AG04450 (cell line): ENCODE measurements at places on chromosomes 13 and 19.

- DNase-seq, result no peak
Observed at GRCh38 chr13:44759384-44760360, 183.5 kb upstream of the TSC22D1 start.

DNA sequence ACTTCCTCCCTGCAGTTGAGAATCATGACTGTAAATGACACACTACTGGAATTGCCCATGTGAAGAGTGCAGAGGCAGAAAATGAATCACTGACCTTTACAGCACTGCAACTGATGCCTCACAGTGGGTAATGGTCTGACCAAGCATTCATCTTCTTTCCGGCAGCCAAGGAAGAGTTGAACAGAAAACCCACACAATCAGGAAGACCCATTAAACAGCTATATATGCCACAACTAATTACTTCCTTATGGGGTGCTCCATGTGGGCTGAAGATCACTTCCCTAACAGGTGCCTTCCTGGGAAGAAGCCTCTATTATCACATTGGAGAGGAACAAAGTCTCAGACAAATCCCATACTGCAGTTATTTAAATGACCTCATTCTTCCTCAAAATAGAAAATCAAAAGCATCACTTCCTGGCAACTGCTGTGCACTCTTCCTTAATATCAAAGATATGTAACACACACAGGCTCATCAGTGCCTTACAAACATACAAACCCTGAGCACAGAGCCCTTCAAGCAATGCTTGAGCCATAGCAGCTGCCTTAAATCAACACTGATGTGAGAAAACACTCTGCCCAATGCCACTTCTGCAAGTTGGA, 45.8 kb downstream of the RUBCNL start:
- DNase-seq, result peak; percentile 6

DNA sequence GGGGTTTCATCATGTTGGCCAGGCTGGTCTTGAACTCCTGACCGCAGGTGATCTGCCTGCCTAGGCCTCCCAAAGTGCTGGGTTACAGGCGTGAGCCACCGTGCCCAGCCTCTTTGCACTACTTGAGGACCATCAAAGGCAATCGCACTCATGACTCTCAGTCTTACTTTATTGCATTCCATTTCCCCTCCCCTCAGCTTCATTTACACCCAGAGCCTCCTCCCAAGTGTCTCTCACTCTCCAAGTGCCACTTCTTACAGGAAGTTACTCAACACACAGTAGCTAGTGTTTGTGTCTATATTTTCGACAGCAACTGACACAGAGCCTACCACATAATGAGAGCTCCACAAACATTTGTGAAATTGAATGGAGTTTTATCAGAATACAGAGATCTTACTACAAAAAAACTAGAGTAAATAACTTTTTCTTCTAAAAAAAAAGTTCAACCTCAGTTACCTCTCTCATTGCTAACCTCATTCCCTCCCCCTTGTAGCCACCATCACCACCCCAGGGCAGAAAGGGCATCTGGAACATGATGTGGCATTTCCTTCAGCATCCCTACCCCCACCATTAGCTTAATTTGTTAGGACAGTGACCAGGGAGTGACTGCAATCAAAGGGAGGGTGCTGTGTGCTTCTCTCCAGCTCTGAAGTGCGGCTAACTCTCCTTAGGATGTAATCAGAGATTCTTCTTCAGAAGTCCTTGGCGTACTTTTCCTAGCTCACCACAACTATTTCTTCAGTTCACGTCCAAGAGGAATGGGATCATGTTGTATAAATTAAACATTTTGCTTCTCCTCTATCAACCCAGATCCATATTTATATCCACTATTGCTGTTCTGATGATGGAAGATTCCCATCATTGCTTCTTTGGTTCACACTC, 17.0 kb upstream of the RUBCNL start:
- DNase-seq, result no peak

GRCh38 chr13:51322826-51323225, 16.7 kb upstream of the SERPINE3 start:
- DNase-seq, result no peak

DNA sequence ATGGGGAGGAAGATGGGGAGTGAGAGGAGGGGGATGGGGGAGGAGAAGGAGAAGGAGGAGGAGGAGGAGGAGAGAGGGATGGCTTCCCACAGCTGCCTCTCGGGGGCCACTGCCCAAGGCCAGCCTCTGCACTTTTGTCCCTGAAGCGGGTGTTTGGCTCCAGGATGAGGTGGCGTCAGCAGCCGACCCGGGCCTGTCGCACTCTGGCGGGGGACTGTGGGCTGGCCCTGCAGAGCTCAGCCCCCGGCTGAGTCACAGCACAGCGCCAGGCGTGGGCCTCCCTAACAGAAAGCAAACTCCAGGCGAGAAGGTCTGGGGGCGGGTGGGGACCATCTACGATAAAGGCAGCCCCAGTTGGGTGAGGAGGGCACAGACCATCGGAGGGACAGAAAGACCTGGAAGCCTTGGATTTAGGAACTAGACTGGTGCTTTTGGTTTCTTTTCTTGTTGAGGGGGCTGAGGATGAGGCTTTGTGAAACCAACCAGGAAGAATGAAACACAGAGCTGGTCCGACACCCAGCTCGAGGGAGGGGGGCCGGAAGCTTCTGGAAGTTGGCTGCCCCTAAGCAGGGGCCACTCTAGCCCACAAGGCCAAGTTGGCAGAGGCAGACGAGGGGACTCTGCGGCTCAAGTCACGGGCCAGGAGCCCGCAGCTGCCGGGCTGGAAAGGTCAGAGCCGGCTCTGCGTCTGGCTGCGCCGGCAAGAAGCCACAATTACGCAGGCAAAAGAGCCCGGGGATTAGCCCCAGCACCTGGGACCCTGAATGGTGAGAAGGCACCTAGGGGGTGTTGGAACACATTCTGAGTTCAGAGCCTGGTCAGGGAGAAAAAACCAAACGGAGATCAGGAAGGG, 18.2 kb downstream of the LSM4 start:
- no peak for DNase-seq

DNA sequence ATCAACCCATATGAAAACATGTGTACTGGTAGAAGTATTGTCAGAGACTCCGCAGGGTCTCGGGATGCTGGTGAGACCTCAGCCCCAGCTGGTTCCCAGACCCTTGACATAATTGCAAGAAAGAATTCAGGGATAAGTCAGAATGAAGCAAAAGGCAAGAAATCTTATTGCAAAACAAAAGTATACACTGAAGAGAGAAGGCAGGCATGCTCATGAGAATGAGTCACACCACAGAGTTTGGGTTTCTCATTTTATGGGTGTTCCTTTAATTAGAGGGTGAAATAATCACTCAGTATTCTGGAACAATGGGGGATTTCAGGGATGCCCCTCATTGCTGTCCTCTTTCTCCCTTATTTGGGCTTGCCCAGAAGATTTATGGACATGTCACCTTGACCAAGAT, 1423.8 kb upstream of the MIR17HG start:
- DNase-seq, result peak; percentile 8

- no peak for DNase-seq
Observed at GRCh38 chr13:23639674-23640073, 69.5 kb downstream of the TNFRSF19 start.

DNA sequence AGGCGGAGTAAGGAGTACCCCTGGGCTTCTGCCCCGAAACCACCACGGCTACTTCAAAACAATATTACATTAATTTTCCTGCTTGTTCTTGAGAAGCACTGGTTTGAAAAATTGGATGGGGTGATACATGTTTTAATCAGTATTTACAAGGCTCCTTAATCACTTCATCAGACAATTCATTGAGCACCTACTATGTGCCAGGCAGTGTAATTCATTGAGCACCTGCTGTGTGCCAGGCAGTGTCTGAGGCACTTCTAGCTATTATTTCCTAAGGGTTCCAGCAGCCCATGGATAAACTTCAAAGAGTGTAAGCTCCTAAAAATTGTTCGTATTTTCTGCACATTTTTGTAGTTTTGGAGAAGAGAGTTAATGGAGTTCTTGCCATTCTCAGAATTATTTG, 1.6 kb upstream of the GAS6 start:
- no peak for DNase-seq

- DNase-seq, result no peak
Observed at GRCh38 chr19:355134-355533, 10.5 kb upstream of the MIER2 start.

GRCh38 chr13:107843681-107844080, 371.7 kb downstream of the LIG4 start:
- no peak for DNase-seq

- DNase-seq, result peak; percentile 29
Observed at GRCh38 chr13:42266473-42266872, 5.5 kb upstream of the AKAP11 start.

DNA sequence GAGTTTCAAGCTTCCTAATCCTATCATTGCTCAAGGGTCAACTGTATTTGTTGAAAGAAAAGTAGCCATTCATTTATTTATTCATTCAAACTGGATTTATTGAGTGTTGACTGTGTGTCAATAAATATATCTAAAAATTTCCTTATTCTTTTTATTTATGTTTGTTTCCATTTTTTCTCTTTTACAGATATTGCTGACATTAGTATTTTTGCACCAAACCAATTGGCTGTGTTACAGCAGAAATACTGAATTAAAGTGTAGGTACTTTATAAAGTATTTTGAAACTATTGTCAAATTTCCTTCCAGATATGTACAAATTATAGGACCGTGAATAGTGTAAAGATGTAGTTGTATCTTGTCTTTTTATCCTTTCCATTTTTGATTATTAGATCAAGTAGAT, 692.0 kb upstream of the SLC10A2 start:
- no peak for DNase-seq

DNA sequence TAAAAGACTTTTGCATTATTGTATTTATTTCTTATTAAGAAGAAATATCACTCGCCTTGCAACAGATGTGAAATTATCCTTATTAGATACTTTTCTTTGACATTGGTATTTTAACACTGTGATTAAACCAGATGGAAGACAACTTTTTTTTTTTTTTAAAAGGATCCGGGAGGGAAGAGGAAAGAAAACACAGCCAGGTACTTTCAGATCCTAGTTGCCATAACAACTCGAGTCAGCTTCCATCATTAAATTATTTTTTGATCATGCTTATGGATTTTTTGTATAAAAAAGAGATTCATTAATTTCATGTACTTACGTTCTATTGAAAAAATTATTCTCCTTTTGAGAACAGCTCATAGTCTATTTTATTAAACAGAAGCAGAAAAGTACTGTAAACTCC, 515.7 kb downstream of the TBC1D4 start:
- no peak for DNase-seq

DNA sequence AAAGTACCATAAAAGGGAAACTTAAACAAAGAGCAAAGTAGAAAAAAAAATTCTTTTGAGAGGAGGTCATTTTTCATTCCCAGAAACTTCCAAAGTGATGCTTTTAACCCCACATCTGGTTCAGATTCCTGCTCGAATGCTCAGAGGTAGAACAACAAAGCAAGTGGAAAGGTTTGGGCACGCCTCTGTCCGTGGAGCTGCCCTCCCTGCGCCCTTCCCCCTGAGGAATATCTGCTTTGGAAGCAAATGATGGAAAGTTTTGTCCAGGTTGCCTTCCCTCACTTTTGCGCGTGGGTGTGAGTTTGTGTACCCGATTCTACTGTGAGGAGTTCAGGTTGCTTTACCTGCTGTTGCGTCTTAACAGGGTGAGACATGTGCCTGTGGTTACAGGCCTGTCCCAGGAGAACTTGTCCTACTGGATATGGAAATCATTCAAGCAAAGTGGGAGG, 110.2 kb downstream of the KLF5 start:
- peak; percentile 30 for DNase-seq

GRCh38 chr13:49271264-49271663, 23.5 kb downstream of the CDADC1 start:
- DNase-seq, result no peak

- no peak for DNase-seq
Observed at GRCh38 chr13:26541678-26542568, 15.6 kb upstream of the WASF3 start.

- DNase-seq, result no peak
Observed at GRCh38 chr13:51419001-51419636, 33.7 kb downstream of the INTS6 start.

DNA sequence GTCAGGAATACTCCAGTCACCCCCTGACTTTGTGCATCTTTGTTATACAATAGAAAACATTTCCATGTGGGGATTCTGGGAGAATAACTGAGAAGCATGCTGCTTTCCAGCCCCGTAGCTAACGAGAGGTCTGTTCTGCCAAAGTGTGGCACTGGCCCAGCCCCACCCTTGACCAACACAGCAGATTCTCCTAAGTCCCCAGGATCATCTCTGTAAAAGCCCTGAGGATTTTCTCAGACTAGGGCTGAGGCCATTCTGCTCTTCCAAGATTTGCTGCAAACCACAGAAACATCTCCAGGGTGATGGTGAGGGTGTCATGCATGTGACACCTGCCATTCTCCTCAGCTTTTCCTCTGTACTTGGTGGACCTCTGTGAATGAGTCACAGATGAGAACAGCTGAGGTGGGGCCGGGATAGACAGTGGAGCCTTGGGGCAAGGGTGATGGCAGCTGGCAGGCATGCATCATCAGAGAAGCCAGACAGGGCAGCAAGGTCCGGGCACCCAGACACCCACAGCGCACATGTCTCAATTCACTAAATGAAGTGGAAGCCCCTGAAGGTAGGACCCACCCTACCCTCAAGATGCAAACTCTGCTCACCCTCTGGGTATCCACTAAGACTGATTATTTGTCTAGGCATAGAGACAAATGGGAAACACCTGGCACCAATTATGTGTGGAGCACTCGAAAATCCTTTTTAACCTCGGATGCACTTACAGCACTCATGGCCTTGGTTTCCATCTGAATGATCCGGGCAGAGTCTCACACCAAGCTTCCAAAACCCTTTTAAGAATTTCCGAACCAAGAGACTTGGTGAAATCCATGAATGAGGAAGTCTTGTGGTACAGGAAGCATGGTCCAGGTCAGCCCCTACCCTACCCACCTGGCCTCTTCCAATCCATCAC, 20.1 kb upstream of the DOCK9 start:
- no peak for DNase-seq

DNA sequence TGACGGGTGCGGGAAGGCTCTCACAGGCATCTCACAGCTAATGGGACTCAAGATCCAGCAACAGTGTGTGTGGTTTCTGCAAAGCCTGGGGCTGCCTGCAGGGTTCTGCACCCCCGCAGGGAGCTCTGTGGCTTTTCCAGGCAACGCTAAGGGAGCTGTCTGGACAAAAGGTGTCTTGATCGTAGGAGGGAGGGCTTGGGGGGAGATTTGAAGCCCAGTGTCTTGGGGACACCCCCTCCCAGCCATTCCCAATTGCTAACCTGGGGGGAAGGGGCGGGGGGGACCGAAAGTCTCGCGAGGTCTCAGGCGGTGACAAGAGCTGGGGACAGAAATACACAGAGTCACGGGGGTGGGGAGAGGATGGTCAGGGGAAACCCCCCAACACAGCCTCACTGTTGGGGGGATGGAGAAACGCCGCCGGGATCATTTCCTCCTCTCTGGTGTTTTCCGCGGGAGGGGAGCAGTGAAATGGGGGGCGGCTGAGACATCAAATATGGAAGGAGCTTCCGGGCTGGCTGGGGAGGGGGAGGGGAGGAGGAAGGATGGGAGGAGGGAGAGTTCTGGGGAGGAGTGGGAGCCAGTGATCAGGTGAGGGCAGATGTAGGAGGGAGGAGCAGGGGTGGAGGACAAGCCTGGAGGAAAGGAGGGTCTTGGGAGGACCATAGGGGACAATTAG, 13.3 kb downstream of the KCNC3 start:
- no peak for DNase-seq
